Hindlimb muscle (tissue), 1 donor: ENCODE measurements at places on chromosomes 6 and 20. TPM values are rescaled to one million over a fixed set of nuclear protein-coding genes. Genes with fewer than 3 reads are reported as not detected.

Gene ESR1
- polyA plus RNA-seq, result 2.5 TPM

Gene SYCP2L
- 2.3 TPM for polyA plus RNA-seq

Gene SPAG4
- polyA plus RNA-seq, result 3.7 TPM

DNA sequence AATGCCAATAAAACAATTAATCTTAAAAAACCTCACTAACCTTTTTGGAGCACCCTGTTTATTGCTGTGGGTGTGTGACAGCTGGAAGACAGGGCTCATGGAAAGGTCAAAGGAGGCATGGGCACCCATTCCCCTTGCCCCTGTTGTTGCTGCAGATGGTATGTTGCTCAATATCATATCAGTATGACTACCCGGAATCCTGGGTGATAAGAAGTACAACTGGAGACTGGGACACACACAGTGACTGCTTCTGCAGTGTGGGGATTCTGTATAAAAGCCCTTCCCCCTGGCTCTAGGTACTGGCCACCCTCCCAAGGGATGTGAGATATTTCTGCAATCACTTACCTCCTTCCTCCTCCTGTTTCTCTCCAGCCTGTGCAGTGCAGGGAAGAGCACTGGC lies 47.3 kb upstream of the IL20RA start:
- no peak for DNase-seq

GRCh38 chr6:143018955-143019354 lies 41.7 kb upstream of the AIG1 start:
- DNase-seq, result no peak

GRCh38 chr20:1083431-1084080 lies 34.8 kb upstream of the PSMF1 start:
- DNase-seq, result no peak

DNA sequence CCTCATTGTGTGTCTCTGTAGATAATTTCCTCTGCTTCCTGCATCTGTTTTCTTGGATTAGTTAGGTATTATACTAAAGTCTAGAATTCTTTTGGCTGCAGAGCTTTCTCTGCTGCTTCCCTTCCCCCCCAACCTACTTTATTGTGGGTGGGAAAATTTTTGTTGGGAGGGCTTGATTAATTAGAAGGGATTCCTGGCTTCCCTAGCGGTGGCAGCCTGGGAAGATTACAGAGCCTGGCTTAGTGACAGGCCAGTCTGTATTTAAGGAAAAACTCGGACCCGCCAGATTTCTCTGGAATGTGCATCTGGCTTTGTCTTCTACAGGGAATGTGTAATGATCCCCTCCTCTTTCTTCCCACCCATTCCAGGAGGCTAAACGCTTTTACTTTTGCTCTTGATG lies 31.2 kb downstream of the SLX4IP start:
- DNase-seq, result peak; percentile 68

Gene MAP1LC3A
- 23.0 TPM for polyA plus RNA-seq

- no peak for DNase-seq
Measured at GRCh38 chr6:98840385-98840784, 6.0 kb downstream of the POU3F2 start.

Gene GNMT
- 0.49 TPM for polyA plus RNA-seq

DNA sequence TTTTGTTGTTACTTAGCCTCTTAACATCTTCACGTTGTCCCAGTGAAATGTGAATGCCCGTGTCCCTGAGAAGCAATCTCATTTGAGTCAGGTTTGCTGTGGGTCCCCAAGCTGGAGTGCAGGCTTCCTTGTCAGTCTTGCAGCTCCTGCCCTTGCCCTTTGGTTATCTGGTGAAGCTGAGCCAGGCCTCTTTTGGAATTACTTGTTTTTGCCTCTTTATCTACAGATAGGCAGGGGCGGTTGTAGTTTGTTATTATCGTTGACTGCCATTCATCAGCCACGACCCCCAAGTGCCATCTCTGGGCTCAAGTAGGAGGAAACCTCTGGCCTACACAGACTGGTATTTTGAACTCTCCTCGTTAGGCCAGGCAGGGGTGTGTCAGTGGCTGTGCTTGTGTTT lies 2.2 kb downstream of the TMEM14C start:
- DNase-seq, result no peak
